B cell (primary cell): ENCODE measurements at places on chromosomes 1 and 21. TPM values are rescaled to one million over a fixed set of nuclear protein-coding genes. Genes with fewer than 3 reads are reported as not detected.
A peak's percentile ranks its signal among the peaks of the same experiment; 100 is the strongest.

DNA sequence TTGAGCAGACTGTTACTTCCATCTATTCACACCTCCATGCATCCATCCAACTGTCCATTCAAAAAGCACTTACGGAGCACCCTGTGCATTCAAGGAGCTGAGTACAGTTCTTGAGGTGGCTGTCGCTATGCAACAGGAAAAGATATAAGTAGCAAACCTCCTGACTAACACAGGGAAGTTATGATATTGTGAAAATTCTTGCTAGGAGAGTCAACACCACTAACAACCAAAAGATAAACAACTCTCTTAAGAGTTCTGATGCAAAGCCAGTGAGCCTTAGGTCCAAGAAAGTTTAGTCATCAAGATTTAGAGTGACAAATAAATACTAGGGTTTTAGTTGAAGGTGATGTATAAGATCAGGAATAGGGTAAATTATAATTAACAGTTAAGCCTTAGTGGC is 44.5 kb upstream of the TRIM45 start:
- no peak overlapping the region for H3K4me3 ChIP-seq
- no peaks in the 10 kb centered on the region for H3K27me3 ChIP-seq
- H3K4me1 ChIP-seq = no peaks in the 10 kb centered on the region
- H3K36me3 ChIP-seq = no peaks in the 10 kb centered on the region
- H3K27ac ChIP-seq = no peak overlapping the region
- no peak for DNase-seq

GRCh38 chr1:51535006-51535592 is 16.0 kb upstream of the EPS15 start:
- no peaks in the 10 kb centered on the region for H3K27me3 ChIP-seq
- H3K36me3 ChIP-seq = no peaks in the 10 kb centered on the region
- H3K4me1 ChIP-seq = peaks cover 8% of the 10 kb centered on the region
- H3K27ac ChIP-seq = no peak overlapping the region
- DNase-seq = peak; percentile 59

- no peak overlapping the region for H3K27ac ChIP-seq
- H3K4me3 ChIP-seq = no peak overlapping the region
- H3K4me1 ChIP-seq = no peaks in the 10 kb centered on the region
- H3K27me3 ChIP-seq = peaks cover 2% of the 10 kb centered on the region
- no peak for DNase-seq
- H3K36me3 ChIP-seq = no peaks in the 10 kb centered on the region
Observed at GRCh38 chr1:53449021-53449420, 10.2 kb upstream of the DMRTB1 start.

GRCh38 chr1:61085206-61085982 is 3.0 kb downstream of the NFIA start:
- no peak overlapping the region for H3K27ac ChIP-seq
- DNase-seq = no peak
- H3K4me1 ChIP-seq = peaks cover 18% of the 10 kb centered on the region
- no peaks in the 10 kb centered on the region for H3K36me3 ChIP-seq
- no peak overlapping the region for H3K4me3 ChIP-seq

GRCh38 chr1:229013981-229014380 is 256.9 kb upstream of the RAB4A start:
- no peak overlapping the region for H3K27ac ChIP-seq
- H3K36me3 ChIP-seq = no peaks in the 10 kb centered on the region
- DNase-seq = no peak
- H3K4me3 ChIP-seq = no peak overlapping the region
- H3K4me1 ChIP-seq = no peaks in the 10 kb centered on the region

GRCh38 chr21:33396951-33397350 is 6.3 kb upstream of the IFNGR2 start:
- no peak overlapping the region for H3K4me3 ChIP-seq
- DNase-seq = no peak
- H3K4me1 ChIP-seq = peaks cover 62% of the 10 kb centered on the region
- no peaks in the 10 kb centered on the region for H3K36me3 ChIP-seq

DNA sequence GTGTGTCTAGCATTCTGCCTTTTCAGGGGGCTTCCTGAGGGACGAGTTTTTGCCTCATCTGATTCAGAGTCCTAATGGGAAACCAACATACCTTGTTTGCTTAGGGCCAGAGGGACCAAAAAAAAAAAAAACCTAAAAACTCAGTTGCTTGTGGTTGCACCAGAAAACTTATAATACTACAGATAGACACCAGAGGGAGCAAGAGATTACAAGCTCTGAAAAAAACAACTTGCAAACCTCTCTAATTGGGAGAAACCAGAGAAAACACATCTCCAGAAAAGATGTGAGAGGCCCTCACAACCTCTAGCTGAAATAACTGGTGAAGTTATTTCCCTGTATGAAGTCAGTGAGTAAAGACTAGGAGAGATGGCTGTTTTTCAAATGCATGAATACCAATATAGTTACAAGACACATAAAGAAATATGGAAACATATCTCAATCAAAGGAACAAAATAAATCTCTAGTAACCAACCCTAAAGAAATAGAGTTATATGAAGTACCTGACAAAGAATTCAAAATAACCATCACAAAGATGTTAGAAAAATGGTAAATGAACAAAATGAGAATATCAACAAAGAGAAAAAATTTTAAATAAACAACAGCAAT is 233.7 kb upstream of the NFIA start:
- no peaks in the 10 kb centered on the region for H3K4me1 ChIP-seq
- no peak overlapping the region for H3K4me3 ChIP-seq
- no peaks in the 10 kb centered on the region for H3K36me3 ChIP-seq
- no peak overlapping the region for H3K27ac ChIP-seq

HRNR gene
- not detected in 2 replicates for total RNA-seq

SELENON gene
- total RNA-seq = 16.5 and 16.7 TPM in 2 replicates

C1orf226 gene
- total RNA-seq = 0.10 TPM in 1 of 2 replicates, not detected in the other

TEX38 gene
- total RNA-seq = not detected in 2 replicates
